ENCODE measurements at places on chromosomes 6 and 20. TPM values are rescaled to one million over a fixed set of nuclear protein-coding genes. Genes with fewer than 3 reads are reported as not detected.

Gene UBD
- total RNA-seq, result 0.32 TPM

Gene DDO
- 1.1 TPM for total RNA-seq

Gene RUNX2
- total RNA-seq, result not detected

Gene RPRD1B
- total RNA-seq, result 12.0 TPM

Gene GUCA1A
- total RNA-seq, result not detected

Gene IRF4
- total RNA-seq, result not detected

Gene DLK2
- total RNA-seq, result 0.46 TPM

Gene BPIFB3
- not detected for total RNA-seq

Gene CALHM4
- total RNA-seq, result 0.46 TPM

Gene CDH4
- total RNA-seq, result under 0.01 TPM

Gene AURKA
- total RNA-seq, result 45.8 TPM
